ENCODE measurements at places on chromosomes 1 and 21. TPM values are rescaled to one million over a fixed set of nuclear protein-coding genes. Genes with fewer than 3 reads are reported as not detected.

Gene ZNF697
- 2.2 TPM for total RNA-seq

Gene RBM34
- 82.7 TPM for total RNA-seq

Gene CELA2A
- total RNA-seq = not detected

DNA sequence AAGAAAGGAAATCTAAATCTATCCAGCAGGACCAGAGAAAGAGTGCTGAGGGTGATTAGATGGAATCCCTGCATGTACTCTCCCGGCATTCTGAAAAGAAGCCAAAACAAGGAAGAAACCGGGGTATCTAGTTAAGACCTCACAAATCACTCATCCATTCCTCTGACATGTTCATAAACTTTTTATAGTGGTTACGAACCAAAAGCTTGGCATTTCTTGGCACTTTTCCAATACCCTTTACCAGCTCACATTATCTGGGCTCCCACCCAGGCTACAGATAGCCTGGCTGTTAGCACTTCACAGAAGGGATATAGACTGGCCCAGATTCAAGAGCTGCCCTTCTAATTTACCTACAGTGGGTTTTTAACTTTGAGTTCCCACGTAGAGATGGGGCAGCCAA lies 1.8 kb upstream of the C1orf74 start:
- peak; percentile 29 for DNase-seq

DNA sequence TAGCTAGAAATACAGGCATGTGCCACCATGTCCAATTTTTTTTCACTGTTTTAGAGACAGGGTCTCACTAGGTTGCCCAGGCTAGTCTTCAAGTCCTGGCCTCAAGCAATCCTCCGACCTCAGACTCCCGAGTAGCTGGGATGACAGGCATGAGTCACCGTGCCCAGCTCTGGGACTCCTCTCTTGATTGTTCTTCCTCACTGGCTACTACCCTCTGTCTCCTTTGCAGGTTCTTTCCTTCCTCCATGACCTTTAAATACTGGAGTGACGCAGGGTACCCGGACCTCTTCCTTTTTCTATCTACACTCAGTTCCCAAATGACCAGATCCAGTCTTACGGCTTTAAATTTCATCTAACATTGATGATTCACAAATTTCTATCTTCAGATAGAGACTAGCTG lies 34.9 kb downstream of the ASH1L start:
- DNase-seq = peak; percentile 47

DNA sequence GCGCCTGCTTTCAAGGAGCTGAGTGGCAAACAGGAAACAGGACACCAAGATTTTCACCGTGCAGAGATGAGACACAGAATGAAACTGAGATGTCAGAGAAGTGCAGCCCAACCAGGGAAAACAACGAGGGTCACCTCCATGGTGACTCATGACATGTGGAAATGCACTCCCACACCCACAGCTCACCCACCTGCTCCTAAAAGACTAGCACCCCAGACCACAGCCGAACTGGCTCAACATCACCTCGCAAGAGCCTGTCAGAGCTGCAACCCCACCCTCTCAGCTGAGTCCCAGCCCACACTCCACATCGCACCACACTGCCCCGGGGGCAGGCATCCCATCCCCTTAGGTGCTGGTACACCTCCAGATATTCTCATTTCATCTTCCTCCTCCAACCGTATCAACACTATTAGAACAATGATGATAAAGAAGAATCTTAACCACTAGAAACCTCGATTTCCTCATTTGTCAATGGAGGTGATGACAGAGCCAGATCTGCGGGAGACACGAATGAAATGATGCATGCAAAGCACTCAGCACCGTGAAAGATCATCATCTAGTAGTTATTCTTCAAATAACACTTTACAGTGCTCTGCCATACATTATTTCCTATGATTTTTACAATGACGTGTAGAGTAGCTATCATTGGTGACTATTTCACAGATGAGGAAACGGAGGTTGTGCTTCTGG lies 103.2 kb downstream of the DMRTB1 start:
- DNase-seq = no peak

DNA sequence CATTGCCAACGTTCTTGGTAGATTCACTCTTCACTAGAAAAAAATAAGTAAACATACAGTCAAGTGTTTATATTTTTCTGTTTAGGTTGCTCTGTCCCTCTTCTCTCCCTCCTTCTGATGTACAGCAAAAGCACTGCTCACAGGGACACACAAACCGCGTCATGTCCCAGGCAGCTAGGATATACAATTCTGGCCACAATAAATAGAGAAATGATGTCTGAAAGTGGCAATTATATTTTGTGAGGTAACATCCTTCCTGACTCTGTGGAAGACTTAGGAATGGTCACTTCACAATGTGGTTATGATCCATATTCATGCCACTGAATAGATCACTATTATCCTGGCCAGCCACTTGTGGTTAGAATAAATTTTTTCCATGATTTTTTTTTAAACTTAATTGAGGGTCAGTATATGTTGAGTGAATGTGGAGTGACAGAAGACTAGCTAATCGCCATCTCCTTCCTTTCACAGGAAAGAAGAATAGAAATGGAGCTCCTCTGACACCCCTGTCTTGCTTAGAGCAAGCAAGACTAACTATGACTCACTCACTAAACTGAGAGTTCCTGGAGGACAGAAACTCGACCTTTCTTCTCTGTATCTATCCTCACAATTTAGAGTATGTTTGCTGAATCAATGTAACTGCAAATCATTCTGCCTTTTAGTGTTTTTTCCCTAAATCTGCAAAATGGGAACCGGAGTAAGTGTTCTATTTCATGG lies 54.0 kb downstream of the ZNHIT6 start:
- peak; percentile 61 for DNase-seq

DNA sequence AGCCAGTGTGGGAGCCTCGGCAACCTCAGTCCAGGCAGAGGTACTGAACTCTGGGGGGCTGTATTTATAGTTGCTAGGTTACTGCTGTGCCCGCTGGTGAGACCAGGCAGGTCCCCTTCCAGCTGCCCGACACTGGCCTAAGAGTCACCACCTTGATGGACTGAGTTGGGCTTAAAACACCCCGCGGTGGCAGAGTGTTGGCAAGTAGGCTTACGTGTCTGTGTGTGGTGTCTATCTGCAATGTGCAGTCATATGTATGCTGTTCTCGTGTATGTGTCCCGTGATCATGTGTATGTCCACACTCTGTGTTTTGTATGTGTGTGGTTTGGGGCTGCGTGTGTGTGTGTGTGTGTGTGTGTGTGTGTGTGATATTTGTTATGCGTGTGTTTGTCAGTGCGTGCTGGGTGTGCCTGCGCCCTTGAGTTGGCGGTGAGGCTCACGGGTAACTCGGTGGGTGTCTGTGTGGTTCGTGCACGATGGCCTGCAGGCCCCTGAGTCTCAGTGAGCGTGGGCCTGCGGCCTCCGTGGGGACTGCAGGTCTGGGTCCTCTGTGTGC lies 65.5 kb downstream of the MEF2D start:
- no peak for DNase-seq

GRCh38 chr1:98323388-98323787 lies 338.1 kb upstream of the SNX7 start:
- peak; percentile 86 for DNase-seq

- peak; percentile 0 for DNase-seq
Measured at GRCh38 chr1:60427194-60427593, 353.6 kb upstream of the C1orf87 start.

DNA sequence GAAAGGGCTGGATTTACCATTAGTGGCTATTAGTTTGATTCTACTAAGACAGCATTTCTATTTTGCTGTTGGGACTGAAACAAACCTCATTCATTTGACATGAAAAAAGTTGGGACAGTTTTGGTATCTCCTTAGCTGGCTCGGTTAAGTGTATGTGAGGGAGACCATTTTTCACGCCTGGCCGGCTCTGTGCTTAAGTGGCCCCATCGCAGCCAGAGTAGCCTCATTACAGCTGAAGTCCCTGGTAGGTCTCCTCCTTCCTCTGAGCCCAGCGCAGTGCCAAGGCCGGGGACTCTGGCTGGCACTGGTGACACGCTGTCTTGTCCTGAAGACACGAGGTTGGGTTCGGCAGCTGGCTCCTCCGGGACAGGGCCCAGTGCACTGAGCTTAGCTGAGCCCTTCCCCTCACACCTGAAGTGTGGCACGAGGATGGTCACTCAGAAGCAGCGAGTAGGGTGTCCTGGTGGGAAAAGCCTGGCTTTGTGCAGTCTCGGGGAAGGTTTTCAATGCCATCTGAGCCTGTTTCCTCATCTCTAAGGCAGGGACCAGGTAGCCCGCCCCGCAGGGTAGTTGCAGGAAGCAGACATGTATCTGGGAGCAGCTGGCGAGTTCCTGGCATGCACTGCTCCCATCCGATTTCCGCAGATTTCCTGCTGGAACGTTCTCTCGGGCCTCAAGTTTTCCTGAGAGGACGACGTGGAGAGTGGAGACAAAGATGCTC lies 196.5 kb downstream of the DYRK1A start:
- no peak for DNase-seq

GRCh38 chr1:153546796-153547559 lies 1.4 kb upstream of the S100A4 start:
- DNase-seq = no peak
